ENCODE measurements at places on chromosomes 6 and 20. TPM values are rescaled to one million over a fixed set of nuclear protein-coding genes. Genes with fewer than 3 reads are reported as not detected.

DNA sequence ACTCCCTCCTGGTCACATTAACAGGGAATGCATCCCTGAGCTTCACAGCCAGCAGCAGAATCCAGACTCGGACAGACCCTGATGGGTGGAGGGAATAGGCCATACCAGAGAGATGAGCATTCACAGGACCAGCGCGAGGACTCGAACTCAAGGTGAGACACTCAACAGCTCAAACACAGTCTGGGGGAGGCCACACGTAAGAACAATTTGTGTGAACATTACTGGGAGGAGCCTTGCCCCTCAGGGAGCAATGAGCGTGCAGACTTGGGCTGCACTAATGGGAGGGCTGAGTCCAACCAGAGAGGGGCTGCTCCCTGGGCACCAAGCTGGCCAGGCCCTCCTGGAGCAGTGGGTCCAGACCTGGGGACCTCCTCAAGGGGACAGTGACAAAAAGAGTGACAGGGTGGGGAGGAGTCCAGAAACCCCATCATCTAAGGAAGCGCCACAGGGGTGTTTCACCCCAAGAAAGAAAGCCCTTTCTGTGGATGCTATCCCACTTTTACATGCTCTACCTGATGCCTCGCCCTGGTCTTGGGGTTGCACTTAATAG lies 118.4 kb downstream of the MRPL14 start:
- DNase-seq, result no peak

DNA sequence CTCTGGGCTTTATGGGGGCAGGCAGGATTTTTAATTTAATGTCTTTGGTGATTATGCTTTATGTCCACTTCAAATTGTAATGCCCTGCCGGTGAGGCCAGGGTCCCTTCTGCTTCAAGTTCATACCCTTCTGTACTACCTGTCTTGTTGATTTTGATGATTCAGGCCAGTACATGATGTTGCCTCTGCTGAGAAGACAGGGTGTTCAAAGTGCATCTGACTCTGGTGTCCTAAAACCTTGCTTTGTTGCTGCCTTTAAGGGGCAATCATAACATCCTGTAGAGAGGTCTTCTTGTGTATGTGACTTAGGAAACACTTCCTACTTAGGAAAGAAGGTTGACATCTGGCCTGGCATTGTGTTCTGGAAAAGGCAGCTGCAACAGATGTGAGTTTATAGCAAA lies 113.2 kb downstream of the TMEM170B start:
- DNase-seq, result no peak

MDC1 gene
- polyA plus RNA-seq, result 11.7 TPM

DNA sequence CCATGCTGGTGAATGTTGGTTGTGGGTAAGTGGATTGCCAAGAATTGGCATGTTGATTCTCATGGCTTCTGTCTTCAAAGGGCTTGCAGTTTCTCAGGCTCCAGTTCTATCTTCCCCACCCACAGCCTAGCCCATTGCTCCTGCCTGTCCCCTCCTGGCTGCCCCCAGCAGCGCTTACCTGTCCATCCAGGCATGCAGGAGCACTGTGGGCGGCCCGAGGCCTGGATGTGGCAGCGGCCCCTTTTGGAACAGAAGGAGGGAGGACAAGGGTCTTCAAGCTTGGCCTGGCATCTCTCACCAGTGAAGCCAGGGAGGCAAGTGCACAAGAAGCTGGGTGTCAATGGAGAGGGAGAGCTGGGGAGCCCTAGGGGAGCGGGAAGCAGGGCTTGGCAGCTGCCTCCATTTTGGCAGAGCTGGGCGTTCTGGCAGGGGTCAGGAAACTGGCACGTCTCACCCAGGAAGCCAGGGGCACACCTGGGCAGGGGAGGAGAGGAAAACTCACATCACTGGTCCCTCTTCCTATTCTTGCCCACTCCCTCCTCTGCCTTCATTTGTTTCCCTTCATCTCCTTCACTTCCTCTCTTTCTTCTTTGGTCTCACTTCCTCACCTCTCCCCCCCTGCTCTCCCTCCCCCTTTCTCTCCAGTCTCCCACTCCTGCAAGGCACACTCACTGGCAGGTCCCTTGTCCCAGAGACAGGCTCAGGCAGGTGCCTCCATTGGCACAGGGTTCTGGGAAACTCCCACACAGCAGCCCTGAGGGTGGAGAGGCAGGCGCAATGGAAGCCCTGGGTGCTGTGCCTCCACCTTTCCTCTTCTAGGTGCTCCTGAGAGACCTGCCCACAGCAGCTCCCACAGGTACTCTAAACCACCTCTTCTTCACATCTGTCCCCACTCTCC lies 1.3 kb downstream of the NOTCH4 start:
- no peak for DNase-seq

DNA sequence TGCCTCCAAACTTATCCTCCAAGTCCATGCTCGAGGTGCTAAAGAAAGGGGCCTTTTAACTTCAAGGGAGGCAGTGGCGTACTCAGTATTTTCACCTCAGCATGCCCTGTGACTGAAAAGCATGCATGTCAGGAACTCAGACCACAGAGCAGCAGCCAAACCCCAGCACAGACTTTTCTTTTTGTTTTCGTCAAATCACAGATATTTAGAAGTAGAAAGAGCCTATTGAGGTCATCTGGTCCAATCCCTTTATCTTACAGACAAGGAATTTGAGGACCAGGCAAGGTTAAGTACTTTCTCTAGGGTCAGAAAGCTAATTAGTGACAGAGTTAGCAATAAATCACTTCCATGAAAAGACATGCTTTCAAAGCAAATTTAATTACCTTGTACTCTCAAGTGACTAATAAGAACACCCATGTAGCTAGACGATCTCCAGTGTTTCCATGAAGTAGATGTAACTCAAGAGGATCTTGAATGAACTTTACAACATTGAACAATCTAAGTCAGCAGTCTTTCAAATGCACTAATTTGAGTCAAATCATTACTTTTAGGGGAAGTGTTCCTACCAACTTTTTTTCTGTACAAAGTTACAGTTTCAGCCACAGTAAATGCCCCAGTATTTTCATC lies 35.9 kb downstream of the MOXD1 start:
- no peak for DNase-seq

Measured in HepG2 (cell line).